ENCODE measurements at places on chromosomes 12 and 14.

- peak; percentile 75 for DNase-seq
Measured at GRCh38 chr14:74207943-74208342, 31.3 kb upstream of the VSX2 start.

- peak; percentile 23 for DNase-seq
Measured at GRCh38 chr12:41186026-41186425, 2.1 kb upstream of the PDZRN4 start.

GRCh38 chr12:51434305-51434704 lies 9.7 kb downstream of the SLC4A8 start:
- peak; percentile 80 for DNase-seq

GRCh38 chr12:85530456-85530855 lies 250.4 kb downstream of the ALX1 start:
- no peak for DNase-seq

GRCh38 chr12:50222275-50222783 lies 55.2 kb upstream of the CERS5 start:
- peak; percentile 86 for DNase-seq

DNA sequence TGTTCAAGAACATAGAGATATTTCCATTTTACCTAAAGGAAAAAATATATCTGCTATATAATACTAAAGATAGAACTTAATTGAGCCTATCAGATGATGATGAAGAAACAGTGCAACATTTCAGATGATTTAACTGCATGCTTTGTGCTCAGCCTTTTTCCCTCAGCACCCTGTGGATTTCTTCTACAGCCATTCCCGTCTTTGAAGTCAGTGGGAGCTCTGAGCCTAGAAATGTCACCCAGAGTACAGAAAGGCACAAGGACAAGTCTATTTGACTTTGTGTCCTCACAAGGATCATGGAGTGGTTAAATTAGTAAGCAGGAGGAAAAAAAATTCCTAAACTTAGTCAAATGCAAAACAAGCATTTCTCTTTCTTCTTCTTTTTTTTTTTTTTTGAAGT lies 994.0 kb upstream of the FLRT2 start:
- DNase-seq: no peak

DNA sequence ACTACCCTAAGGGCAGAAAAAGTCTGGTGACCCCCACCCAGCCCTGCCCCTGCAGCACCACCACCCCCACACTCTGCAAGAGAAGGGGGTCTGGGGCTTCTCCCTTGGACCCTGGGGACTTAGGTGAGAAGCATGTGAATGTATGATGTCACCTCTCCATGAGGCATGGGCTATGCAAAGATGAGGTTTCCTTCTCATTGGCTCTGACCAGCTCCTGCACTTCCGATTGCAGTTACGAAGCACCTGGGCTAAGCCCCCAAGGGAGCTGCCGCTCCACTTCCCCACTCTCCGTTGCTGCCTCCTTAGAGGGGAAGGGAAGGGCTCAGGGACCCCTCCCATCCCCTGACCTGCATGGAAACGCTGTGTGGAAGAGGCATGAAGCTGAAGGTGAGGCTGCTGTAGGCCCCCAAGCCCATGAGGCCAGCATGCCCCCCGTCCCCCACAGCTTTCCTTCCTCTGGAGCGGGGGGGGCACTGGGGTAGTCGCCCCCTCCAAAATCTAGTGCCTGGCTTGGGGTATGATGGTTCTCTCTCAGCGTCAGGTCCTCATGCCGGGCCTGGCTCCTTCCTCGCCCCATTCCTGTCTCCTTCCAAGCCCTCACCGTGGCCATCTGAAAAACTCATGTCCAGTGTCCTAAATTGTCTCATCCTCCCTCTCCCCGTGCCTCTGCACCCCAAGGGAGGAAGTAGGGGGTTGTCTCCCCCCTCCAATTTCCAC lies 5.5 kb upstream of the DDX23 start:
- no peak for DNase-seq

GRCh38 chr14:85554106-85554505 lies 24.2 kb downstream of the FLRT2 start:
- no peak for DNase-seq

- DNase-seq: peak; percentile 71
Measured at GRCh38 chr14:53011053-53011462, 60.2 kb upstream of the FERMT2 start.

DNA sequence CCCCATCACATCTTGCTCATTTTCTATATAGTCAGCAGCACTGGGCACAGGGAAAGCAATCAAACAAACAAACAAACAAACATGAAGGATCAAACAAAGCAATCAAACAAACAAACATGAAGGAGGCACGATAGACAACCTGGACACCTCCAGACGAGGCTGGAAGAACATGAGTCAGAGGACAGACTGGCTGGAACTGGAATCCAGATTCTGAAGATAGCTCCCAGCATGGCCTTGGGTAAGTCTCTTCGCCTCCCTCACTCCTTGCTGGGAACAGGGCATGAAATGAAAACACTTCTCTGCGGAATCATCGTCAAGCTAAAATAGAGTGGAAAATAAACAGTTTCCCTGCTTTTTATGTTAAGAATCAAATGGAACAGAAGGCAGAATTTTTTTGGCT lies 984.8 kb downstream of the VRK1 start:
- DNase-seq: no peak

GRCh38 chr12:131910302-131911027 lies 16.0 kb downstream of the ULK1 start:
- no peak for DNase-seq

- no peak for DNase-seq
Measured at GRCh38 chr14:43729143-43729542, 777.9 kb downstream of the FSCB start.
